ENCODE measurements at places on chromosomes 4 and X. TPM values are rescaled to one million over a fixed set of nuclear protein-coding genes. Genes with fewer than 3 reads are reported as not detected.

DNA sequence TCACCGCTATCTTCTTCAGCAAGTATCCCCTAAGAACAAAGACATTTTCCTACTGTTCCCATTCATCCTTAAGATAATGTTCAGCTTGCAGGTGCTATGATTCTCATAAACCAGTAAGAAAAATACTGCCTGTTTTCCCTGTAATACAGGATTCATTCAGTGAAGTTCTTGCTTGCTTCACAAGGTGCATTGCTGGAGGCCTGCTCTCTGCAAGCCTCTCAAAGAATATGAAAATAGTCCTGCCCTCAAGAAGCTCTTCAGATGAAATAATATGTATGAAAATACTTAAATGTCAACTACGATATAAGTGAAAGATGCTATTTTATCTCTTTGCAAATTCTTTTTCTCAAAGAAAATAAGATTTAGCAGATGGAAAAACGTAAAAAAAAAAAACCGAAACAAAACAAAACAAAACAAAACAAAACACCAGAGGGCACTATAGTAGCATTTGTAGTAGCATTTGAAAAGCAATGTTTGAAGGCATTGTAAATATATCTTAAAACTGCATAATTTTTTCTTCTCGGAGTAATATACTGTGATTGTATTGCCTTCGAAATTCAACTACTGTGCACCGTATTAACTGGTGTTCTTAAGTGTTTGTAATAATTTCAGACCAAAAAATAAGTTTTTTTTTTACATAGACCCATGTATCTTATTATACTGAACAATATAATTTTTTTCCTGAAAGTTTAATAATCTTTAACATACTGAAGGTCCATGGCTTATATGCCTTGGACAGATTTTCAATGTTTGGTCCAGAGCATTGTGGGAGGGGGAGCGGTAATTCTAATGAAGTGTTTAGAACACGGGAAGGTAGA lies 26.0 kb downstream of the ADH4 start:
- no peak overlapping the region for H3K4me3 ChIP-seq
- H3K27ac ChIP-seq = no peak overlapping the region
- H3K36me3 ChIP-seq = no peaks in the 10 kb centered on the region
- no peak for DNase-seq
- H3K4me1 ChIP-seq = no peaks in the 10 kb centered on the region

Gene UGT2B15
- not detected for total RNA-seq

Gene BANK1
- 3.5 TPM for total RNA-seq

Gene HPGD
- total RNA-seq = 7.2 TPM

Gene DCAF12L1
- total RNA-seq = not detected

DNA sequence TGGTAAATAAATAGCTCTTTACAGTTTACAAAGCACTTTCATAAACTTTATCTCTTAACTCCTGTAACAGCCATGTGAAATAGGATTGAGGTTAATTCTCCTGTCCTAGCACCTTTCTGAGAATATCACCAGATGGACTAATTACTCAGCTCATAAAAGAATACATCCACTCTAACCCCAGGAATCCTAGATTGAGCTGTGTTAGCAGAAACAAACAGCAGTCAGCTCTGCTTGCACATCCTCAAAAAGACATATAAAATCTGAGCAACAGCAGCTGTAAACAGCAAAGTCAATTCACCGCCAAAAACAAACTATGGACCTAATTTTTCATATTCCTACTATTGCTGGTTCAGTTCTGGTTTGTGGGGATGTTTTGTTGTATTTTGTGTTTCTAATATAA lies 182.8 kb downstream of the QDPR start:
- no peaks in the 10 kb centered on the region for H3K4me1 ChIP-seq
- DNase-seq = no peak
- H3K36me3 ChIP-seq = no peaks in the 10 kb centered on the region
- no peak overlapping the region for H3K4me3 ChIP-seq
- H3K27ac ChIP-seq = no peak overlapping the region

DNA sequence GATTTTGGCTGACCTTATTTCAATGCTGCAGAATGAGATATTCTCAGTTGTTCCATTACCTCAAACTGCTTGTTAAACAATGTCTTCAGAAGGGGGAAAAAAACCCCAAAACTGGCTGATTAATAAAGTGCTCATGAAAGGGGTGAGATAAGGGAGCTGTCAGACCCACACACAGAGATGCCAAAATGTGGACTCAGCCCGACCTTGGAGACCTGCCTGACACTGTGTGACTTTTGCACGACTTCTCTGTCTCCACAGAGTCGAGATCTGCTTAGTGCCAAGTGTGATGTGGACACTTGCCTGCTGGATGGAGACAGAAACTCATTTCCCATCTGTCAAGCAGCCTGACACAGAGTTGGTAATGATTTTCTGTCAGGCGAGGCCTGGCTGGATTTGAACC lies 31.5 kb downstream of the REELD1 start:
- no peaks in the 10 kb centered on the region for H3K27me3 ChIP-seq
- H3K4me1 ChIP-seq = peaks cover 15% of the 10 kb centered on the region
- no peak overlapping the region for H3K4me3 ChIP-seq
- no peak for DNase-seq
- no peaks in the 10 kb centered on the region for H3K36me3 ChIP-seq

Gene CD38
- 3.0 TPM for total RNA-seq
